ENCODE measurements at places on chromosomes 3 and 15.

- no peak for DNase-seq
Observed at GRCh38 chr3:50609071-50609762, 2.4 kb downstream of the CISH start.

- DNase-seq: no peak
Observed at GRCh38 chr3:23620638-23621015, 185.1 kb upstream of the UBE2E1 start.

DNA sequence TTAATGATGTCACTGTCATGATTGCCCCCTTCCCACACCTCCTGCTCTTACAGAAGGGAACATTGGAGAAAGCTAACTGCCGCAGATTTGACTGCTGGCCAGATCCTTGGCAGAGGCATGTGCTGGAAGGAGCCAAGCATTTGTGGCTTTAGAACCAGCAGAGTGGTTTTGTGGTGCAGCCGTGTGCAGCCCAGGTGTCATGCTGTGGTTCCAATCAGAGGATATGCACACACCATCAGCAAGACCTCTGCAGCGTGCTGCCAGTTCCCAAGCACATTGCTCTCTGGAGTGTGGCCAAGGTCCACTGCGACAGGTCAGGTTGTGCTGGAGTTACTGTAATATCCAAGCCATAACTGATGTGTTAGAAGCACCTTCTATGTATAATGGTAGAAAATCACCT, 61.6 kb downstream of the OTOL1 start:
- no peak for DNase-seq

- DNase-seq: no peak
Observed at GRCh38 chr15:58805095-58805494, 34.0 kb downstream of the MINDY2 start.

GRCh38 chr15:38049891-38050290, 115.5 kb downstream of the TMCO5A start:
- no peak for DNase-seq

GRCh38 chr15:80456517-80457492, 52.6 kb downstream of the ARNT2 start:
- DNase-seq: no peak

DNA sequence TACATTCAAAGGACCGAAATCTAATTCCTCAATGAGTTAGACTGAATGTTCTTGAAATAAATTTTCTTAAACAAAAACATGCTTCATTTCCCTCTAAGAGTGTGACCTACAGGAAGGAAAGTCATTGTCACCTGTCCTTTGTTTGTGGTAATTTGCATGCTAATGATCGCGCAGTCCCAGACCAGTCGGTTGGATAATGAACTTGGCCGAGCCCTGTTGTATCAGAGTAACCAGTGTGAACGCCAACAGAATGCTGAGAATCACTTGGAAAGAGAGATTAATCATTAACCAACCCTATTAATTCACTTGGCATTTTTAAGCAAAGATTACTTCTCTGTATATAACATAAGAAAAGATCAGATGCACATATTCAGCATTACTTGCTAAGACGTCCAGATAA, 8.1 kb upstream of the ARNT2 start:
- DNase-seq: no peak

DNA sequence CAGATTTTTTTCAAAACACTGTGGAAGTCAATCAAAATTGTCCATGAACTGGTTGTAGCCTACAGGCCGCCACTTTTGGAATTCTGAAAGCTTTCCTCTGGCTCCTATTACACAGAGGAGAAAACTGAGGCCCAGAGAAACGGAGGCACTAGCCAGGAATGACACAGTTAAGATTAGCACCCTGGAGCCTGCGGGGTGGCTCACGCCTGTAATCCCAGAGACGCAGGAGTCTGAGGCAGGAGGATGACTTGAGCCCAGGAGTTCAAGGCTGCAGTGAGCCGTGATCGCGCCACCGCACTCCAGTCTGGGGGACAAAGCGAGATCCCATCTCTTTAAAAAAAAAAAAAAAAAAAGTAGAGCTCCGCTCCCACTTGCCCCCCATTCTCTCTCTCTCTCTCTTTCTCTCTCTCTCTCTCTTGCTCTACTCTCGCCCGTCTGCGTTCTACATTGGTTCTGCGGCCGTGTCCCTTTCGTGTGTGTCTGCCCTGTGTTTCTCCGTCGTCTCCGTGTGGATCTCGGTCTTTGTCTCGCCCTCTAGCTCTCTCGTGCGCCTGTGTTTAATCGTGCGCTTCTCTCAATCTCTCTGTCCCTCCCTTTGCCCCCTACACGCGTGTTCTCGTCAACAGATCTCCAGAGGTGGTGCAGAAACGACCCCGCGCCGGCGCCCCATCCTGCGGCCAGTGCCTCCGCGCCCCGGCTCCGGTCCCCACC, 512 bp upstream of the TRH start:
- no peak for DNase-seq

DNA sequence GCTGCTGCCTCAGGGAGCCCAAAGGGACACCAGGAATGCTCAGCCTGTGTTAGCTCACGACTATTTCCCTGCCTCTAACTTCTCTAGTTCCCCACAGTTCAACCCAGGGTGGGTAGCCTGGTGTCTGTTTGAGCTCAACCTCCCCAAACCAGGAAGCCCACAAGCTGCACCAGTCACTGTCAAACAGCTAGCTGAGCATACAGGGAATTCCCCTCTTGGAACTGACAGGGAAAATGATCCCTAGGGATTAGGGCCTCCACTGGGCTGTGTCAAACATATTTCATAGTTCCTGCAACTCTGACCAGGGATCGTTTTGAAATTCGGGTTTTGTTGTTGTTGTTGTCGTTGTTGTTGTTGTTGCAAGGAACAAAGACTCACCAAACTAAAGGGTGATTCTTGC, 147.1 kb upstream of the ICE2 start:
- no peak for DNase-seq

- no peak for DNase-seq
Observed at GRCh38 chr3:132925256-132925930, 112.8 kb upstream of the TMEM108 start.

DNA sequence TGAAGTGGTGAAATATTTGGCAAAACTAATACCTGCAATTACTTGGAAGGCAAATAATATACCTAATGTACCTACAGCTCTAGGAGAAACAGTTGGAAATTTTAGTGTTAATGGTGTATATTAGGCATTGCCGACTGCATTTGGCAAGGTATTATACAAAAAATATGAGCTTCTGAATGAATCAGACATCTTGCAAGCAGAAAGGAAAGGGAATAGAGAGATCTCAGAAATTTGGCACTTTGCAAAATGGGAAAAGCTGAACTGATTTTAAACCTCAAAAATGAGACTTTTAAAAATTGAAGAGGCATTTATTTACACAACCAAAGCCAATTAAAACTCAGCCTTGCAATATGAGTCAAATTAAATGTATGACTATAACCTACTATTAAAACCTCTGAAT, 40.2 kb upstream of the C15orf61 start:
- no peak for DNase-seq

DNA sequence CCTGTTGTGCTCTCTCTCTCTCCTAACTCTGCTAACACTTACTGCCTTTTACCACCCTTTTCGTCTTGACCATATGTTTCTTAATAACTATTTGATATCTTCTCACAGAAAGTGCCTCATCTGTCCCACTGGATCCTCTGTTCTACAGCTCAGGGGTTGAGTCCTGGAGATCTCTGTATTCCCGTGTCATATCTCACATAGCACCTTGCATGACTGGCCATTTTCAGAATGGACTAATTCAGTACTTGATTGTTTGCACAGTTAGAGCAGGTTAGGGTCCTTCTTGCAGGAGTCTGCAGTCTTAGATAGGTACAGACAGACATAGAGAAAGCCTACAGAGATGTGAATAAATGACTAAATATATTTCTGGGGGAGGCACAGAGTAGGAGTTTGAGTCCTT, 20.9 kb downstream of the HACD3 start:
- DNase-seq: no peak

- no peak for DNase-seq
Observed at GRCh38 chr15:32704395-32704981, 13.3 kb upstream of the GREM1 start.

DNA sequence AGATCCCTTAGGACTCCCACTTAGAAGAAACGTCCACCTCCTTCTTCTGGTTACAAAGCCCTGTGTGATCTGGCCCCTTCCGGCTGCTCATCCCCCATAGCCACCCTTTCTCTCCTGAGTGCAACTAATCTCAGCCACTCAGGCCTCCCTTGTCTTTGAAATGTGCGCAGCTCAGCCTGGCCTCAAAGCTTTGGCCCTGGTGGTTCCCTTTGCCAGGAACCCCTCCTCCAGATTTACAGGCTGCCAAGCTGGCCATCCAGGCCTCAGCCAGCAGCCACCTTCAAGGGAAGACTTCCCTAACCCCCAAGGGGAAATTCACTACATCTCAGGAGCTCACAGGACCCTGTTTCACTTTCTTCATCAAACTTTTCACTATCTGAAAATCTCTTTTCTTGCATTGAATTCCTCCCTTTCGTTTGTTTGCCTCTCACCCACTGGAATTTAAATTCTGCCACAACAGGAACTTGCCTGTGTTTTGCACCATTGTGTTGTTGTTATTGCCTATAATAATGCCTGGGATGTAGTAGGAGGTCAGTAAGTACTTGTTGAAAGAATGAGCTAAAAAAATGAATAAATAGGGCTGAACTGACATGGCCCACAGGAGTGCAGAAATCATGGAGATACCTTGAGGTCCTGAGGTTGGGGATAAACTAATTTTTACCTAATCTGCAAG, 109.5 kb upstream of the PFN2 start:
- no peak for DNase-seq

DNA sequence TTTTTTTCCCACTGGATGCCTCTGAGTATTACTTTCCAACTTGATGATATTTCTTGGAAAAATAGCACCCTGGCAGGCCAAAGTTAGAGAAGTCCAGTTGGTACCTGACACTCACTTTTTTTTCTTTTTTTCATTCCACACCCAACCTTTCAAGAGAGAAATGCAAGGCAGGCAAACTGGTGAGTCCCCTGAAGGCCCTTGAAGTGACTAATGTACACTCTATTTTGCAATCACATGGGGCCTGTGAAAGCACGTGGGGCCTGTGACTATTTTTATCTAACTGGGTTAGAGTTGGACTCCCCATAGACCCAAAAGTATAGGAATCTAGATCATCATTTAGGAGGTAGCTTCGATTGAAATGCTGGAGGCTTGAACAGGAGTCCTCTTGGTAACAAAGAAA, 316.7 kb downstream of the CHL1 start:
- DNase-seq: no peak

GRCh38 chr3:3662610-3663009, 136.6 kb upstream of the LRRN1 start:
- no peak for DNase-seq

DNA sequence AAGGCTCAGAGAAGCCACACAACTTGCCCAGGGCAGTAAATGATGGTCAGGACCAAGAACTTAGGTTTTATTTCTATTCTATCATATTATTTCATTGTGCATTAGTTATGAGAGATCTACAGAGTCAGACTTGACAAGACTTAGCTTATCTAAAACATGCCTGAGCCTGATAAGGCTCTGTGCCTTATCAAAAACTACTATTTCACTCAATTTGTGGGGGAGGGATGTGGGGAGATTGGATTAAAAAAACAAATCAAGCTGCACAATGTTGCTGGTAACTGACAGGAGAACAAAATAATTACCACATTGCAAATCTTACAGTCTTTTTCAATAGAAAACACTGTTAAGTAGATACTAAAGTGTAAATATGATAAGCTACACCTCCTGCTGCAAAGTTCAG, 16.0 kb downstream of the HACD2 start:
- no peak for DNase-seq

GRCh38 chr3:42720126-42720525, 17.5 kb upstream of the HHATL start:
- DNase-seq: no peak

DNA sequence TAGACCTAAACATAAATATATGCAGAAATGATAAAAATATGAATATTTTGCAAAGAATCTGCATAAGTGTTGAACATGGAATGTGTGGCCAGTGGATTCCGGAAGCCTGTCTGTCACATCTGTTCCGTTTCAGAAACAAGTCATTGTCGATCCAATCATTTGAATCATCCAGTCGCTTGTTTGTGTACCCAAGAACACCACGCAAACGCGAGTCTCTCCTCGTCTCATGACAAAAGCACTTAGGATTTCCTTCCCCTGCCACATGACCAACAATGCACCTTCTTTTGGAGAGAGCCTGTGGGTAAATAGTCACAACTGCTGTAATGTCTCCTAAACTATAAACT, 80.2 kb downstream of the FMN1 start:
- DNase-seq: no peak
